ENCODE measurements at places on chromosomes 7 and 10.

- no peak for DNase-seq
Measured at GRCh38 chr10:112526139-112526538, 79.1 kb downstream of the VTI1A start.

DNA sequence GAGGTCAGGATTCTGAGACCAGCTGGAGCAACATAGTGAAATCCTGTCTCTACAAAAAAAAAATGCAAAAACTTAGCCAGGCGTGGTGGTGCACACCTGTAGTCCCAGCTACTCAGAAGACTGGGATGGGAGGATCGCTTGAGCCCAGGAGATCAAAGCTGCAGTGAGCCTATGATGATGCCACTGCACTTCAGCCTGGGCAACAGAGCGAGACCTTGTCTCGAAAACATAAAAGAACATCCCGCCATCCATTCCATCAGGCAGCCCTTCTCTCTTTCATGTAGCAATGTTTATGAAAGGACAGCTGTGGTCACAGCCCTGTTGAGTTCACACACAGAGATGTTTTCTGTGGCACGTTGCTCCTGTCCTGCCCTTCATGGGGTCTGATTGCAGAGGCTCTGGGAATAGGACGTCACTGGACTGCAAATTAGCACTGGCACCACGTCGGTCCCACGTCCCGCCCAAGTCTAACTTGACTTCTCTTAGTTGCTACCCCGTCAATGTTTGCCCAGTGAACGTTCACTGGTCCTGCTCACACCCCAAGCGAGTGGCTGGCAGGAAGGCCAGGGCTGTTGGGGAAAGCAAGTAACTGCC, 64.5 kb upstream of the MYL10 start:
- no peak for DNase-seq

DNA sequence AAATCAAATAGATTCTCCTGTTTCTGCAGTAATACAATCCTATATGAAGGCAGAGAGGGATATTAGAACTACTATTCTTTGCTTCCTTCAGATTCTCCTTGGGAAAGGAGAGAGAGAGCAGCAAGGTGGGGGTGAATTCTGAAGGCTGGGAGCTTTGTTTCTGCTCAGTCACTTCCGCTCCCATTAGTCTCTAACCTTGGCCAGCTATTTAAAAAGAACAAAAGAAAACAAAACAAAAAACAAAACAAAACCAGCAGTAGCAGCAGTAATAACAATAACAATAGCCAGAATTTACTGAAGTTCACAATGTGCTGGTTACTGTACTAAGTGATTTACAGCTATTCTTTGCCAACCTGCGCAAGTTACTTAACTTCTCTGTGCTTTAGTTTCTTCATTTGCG, 9.9 kb downstream of the GPR85 start:
- DNase-seq: no peak

- DNase-seq: peak; percentile 85
Measured at GRCh38 chr10:123967626-123968243, 76.1 kb upstream of the CPXM2 start.

- DNase-seq: no peak
Measured at GRCh38 chr10:43793704-43794103, 145.0 kb upstream of the ZNF32 start.

DNA sequence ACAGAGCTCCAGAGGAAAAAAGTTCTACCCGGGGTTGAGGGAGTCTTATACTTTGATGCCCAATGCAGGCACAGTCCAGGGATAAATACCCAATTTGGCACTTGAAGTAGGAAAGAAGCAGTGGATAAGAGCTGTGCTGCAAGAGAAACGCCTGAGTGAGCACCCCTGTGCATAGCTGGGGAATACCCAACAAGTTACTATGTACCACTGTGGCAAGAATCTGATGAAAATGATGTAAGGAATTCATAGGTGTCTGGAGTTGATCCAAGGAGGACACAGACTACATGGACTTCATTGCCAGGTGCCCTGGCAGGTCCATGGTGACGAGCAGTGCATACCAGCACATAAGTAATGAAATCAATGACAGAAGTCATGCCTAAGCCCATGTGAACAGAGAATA, 183.7 kb upstream of the FEZF1 start:
- DNase-seq: no peak

GRCh38 chr7:93906267-93906666, at the start of gene GNGT1:
Gene GNGT1, plus strand, starts transcription at chr7:93906567. Its CDS starts 180 bp downstream, at chr7:93906747.
- DNase-seq: no peak

DNA sequence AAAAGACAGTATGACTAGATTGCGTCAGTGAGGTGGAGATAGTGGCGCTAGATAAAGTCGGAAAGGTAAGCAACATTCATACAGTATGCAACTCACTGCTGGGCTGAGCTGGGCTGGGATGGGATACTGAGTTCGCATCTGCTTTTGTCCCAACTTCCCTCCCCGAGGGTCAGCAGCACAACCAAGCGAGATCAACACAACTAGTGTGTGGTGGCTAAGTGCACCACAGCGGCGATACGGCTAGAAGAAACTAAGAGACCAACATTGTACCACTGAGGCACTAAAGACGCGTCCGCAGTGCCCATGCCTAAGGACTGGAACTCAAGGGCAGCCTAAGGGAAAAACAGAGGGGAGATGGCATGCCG, 467 bp downstream of the EXOSC1 start:
- DNase-seq: no peak

- DNase-seq: no peak
Measured at GRCh38 chr10:25501912-25502311, 327.1 kb downstream of the GPR158 start.

- no peak for DNase-seq
Measured at GRCh38 chr7:88357781-88358525, 51.3 kb upstream of the STEAP4 start.

DNA sequence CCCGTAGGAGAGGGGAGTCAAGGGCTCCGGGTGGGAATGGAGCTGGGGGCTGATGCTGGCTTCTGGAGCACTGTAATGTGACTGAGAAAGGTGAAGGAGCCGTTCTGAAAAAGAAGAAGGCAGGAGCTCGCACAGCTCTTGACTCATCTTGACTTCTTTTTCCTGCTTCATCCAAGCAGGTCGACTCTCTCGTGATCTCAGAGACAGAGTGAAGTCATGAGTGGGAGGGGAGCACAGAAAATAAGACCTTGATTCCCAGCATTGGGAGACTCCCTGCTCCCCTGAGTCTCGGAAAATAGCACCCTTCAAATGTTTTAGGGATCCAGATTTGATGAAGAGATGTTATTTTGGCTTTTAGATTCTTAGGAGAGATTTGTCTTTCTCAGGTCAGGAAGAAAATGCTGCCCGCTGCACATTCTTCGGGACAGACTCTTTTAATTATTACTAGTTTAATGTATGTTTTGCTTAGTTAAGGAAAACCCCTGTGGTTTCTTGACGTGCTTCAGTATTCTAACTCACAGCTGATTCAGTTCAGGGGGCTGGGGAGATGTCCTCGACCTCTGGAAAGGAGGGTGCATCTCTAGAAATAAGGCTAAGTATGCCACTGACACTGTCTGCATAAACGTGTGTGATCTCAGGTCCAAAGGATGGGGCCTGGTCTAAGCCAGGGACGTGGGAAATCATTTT, 34.1 kb downstream of the EGFR start:
- no peak for DNase-seq

DNA sequence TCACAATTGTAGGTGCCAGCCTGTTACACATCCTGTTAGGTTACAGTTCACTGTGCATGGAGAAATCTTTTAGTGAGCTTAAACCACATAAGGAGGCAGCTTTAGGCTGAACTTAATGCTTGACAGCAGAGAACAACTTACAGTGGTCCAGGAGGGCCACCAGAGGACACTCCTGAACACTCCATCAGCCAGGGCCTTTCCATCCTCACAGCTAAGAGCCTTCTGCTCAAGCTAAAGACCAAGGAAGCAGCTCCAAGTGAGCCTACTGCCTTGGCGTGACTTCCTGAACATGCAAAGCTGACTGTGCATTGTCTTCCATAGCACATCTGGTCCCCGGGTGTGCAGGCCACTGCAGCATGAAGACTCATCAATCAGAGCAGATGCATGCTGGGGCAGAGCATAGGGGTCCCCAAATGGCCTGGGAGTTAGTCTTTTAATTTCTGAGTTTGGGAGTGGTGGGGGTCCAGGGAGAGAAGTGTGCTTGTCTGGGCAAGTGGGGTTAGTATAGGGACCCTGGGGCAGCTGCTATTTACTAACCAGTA, 105.0 kb downstream of the ZNF248 start:
- DNase-seq: no peak

DNA sequence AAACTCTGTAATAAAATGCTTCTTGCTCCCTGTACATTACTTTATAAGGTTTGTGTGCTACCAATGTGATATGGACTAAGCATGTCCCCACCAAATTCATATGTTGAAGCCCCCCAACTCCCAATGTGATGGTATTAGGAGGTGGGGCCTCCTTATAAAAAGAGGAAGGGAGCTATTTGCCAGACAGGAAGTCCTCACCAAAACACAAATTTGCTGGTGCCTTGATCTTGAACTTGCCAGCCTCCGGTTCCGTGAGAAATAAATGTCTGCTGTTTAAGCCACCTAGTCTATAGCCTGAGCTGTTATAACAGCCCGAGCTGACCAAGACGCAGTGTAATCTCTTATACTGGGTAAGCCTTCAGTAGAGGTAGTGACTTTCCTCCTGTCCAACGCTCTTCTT, 114.5 kb downstream of the INHBA start:
- DNase-seq: no peak

DNA sequence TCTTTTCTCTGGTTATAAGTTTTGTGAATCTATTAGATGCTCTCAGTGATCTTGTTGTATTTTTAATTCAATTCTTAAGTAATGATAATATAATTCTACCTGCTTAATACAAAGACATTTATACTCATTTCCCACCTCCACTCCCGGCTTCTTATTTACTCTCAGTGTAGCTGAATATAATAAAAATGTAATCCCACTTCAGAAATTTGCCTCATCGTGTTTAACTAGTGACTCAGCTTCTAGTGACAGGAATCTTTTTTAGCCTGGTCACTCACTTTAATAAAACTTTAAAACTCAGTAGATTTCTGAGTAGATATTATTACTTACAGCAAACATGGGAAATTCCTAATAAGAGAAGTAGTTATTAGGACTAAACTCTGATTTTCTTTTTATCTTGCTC, 1506.2 kb upstream of the LRRTM3 start:
- DNase-seq: no peak

GRCh38 chr10:73892310-73893030, 18.1 kb upstream of the CAMK2G start:
- DNase-seq: no peak

- DNase-seq: peak; percentile 7
Measured at GRCh38 chr7:20447021-20447650, 116.4 kb downstream of the ITGB8 start.

GRCh38 chr7:123824754-123825067, 20.3 kb upstream of the HYAL4 start:
- DNase-seq: no peak

- DNase-seq: no peak
Measured at GRCh38 chr10:43997330-43997729, 348.6 kb upstream of the ZNF32 start.

- no peak for DNase-seq
Measured at GRCh38 chr10:79404231-79404609, 41.2 kb downstream of the ZCCHC24 start.

- DNase-seq: no peak
Measured at GRCh38 chr7:113142385-113143119, 24.2 kb upstream of the SMIM30 start.

GRCh38 chr7:133512560-133512959, 259.7 kb downstream of the EXOC4 start:
- DNase-seq: no peak

DNA sequence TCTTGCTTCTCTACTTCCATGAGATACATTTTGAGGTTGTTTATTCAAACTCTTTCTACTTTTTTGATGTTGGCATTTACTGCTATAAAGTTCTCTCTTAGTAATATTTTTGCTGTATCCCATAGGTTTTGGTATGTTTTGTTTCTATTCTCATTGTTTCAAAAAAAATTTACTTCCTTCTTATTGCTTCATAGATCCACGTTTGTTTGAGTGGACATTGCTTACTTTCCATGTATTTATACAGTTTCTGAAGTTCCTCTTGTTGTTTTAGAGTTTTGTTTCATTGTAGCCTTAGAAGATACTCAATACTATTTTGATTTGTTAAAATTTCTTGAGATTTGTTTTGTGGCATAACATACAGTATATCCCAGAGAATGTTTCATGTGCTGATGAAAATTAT, 13.7 kb downstream of the TAS2R40 start:
- no peak for DNase-seq

DNA sequence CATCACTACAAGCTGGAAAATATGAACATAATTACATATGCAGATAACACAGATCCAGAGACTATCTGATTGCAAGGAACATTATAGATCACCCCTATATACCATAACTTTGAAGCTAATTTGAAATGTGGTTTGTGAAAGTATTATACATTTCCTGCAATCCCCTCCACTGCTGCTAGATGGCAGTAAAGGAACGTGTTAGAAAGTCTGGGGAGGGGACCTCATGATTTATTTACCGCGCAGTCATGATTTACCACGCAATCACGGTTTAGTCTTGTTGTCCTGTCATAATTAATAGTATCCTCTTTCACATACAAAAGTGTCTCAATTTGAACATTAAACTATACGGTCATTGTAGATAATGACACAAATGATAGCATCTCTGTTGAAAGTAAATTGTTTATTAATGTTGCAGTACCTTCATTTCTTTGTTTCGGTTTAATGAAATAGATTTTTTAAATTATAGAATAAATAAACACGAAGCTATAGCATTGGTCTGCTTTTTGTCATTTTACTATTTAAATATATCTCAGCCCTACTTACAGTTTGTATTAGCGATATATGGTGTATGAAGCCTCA, 145.3 kb upstream of the PRSS1 start:
- DNase-seq: peak; percentile 37

- no peak for DNase-seq
Measured at GRCh38 chr7:126783613-126784012, 469.1 kb downstream of the GRM8 start.

Data from GM19239 (cell line).